ENCODE measurements at places on chromosomes 1 and 21. TPM values are rescaled to one million over a fixed set of nuclear protein-coding genes. Genes with fewer than 3 reads are reported as not detected.

DNA sequence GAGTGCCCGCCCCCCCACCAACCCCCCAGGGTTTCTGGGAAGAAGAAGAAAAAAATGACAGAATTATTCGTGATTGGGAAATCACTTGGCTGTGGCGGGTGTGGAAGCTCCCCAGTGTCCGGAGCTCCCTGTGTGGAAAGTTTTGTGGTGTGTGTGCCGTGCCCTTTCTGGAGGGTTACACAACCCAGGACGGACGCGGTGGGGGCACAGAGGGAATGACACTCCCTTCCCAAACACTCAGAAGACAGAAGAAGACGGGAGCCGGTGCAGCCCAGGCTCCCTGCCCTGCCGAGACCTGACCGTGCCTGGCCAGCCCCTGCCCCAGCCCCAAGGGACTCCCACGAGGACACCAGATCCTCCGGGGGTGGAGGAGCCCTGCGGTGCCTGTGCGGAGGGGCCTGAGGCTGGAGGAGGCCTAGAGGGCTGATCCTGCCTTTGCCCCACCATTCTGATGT, 33.0 kb upstream of the ADARB1 start:
- no peak for DNase-seq

- DNase-seq, result no peak
Observed at GRCh38 chr1:228276174-228276831, 68.5 kb downstream of the OBSCN start.

- no peak for DNase-seq
Observed at GRCh38 chr1:44157903-44158302, 16.5 kb upstream of the KLF18 start.

The LRRC7 gene
- not detected for total RNA-seq

GRCh38 chr1:110248746-110249145, 38.6 kb downstream of the KCNC4 start:
- no peak for DNase-seq

DNA sequence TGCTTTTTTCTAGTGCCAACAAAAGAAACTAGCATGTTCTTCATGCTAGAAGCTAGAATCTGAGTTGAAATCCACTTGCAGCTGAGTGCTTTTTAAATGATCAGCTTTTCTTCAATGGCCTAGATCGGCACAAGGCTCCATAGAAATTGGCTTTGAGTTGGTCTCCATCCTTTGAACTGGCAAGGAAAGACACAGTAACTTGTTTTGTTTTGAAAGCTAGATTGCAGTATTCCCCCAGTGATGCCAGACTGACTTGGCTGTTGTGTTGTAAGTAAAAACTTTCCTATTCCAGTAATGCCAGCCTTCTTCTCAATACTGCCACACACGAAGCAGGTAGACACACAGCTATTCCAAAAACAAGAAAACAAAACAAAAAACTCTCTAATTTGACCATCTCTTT, 139.1 kb downstream of the FMN2 start:
- DNase-seq, result no peak

The UMODL1 gene
- 0.09 TPM for total RNA-seq

The HSD3B1 gene
- not detected for total RNA-seq

DNA sequence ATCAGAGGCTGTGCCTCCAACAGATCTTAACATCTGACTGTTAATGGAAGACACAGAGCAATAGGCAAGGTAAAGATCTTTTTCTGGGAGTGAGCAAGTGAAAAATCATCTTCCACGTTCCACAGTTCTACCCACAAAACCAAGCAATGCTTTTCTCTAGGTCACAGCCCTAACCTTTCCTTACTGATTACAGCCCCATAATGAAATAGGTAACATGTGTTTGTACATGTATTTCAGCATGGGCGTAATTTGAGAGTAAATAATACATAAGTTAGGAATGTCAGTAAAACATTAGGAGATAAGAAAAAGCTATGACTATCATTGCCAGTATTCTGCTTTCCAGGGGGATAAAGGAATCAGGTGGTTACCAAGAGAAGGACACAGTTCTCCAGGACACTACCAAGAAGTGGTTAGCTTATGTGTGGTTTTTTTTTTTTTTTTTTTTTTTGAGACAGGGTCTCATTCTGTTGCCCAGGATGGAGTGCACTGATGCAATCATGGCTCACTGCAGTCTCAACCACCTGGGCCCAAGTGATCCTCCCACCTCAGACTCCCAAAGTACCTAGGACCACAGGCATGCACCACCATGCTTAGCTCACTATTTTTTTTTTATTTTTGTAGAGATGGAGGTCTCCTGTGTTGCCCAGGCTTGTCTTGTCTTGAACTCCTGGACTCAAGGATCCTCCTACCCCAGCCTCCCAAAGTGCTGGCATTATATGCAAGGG, 72.0 kb downstream of the DAP3 start:
- no peak for DNase-seq

The PROK1 gene
- 0.12 TPM for total RNA-seq

DNA sequence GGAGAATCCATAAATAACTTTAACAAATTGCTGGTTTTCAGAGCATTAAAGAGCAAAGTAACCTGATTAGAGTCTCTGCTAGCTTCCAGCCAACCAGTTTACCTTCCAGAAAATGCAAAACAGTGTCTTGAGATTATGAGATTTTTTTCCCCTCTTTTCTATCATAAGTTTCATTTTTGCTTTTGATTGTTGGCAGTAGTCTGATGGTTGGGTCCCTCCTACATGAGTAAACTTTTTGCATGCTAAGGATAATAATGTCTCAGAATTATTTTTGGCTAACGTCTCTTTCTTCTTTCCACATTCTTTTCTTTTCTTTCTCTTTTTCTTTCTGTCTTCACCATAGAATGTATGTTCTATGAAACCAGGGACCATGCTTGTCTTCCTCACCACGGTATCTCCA, 6.3 kb upstream of the ADAMTS5 start:
- no peak for DNase-seq

GRCh38 chr1:98001764-98002163, 80.9 kb upstream of the DPYD start:
- DNase-seq, result no peak

- DNase-seq, result peak; percentile 79
Observed at GRCh38 chr1:27600498-27601175, 3.3 kb downstream of the AHDC1 start.

DNA sequence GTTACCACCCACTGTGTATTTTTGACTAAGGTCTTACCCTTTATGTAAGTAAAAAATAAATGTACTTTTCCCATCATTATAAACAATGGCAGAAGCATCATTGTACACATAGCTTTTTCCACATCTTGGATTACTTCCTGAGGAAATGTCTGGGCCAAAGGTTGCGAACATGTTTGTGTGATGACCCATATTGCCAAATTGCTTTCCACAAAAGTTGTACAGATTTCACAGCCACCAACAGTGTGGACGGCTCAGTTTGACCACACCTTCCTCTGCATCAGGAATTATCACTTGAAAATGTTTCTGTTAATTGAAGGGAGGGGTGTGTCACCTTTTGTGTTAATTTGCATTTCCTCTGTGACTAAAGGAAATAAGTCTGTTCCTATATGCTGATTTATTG, 25.7 kb downstream of the AKNAD1 start:
- DNase-seq, result no peak

- DNase-seq, result peak; percentile 85
Observed at GRCh38 chr1:1020000-1020404, at the start of gene AGRN. AGRN (plus strand) TSS chr1:1020120; CDS start chr1:1020173, 53 bp downstream.

The MARK1 gene
- total RNA-seq, result 12.1 TPM

- peak; percentile 79 for DNase-seq
Observed at GRCh38 chr21:34351786-34352241, 12.0 kb upstream of the KCNE2 start.

DNA sequence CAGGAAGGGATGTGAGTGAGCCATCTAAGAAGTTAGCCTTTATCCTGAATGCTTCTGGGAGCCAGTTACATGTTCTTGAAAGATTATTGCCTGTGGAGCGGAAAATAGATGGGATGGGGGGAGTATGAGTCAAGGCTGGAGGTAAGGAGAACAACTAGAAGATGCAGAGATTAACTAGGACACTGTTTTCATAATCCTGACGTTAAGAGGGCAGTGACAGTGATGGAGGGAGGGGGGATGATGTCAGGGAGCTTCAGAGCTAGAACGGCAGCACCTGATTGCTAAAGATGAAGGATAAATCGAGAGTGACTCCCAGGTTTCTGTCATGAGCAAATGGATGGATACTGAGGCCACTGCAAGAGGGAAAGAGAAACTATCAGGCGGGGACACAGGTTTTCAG, 10.0 kb upstream of the RCSD1 start:
- no peak for DNase-seq

DNA sequence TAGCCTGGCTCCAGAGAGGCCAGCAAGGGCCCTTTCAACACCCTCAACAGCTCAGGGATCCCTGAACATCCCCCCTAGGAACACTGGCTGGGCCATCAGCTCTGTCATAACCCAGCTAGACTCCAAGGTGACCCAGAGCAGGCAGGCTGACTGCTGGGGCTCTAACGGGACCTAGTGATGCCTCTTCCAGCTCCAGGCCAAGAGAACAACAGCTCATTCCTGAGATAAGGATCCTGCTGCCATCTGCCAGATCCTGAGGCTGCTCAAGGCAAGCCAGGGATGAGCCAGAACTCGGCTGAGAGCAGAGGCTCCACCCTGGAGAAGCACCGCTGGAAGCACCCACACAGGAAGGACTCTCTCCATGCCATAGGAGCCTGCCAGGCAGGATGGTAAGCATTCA, 2.0 kb downstream of the VSIG8 start:
- no peak for DNase-seq

DNA sequence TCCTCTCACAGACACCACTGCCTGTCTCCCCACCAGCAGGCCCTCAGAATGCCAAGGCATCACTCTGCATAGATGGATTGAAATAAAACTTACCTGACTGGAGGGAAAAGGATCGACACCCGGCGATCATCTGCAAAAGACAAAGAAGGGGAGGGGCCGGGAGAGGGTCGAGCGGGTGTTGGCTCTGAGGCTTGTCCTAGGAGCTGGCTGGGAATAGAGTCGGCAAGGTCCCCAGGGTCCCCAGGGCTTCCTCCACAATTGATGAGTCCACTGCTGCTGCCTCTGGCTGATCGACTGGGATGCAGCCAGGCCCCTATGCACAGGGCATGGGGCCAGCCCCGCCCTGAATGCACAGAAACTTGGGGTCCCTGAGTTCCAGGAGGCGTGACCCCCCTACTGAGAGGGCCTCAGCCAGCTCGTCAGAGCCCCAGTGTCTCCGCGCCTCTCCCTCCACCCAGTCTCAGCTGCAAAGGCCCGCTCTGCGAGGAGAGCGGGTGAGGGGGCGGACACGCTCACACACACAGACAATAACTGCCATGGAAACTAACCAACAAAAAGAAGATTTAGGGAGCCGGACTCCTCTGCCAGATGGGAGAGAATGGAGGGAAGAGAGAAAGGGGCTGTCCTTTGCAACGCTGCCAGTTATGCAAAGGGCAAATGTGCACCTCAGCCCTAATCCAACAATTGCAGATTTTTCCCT, at the start of gene KLHDC8A:
KLHDC8A (minus strand) TSS at position 483 of the 700 bp plus-strand sequence. CDS start 13,318 bp downstream, outside the sequence.
- peak; percentile 76 for DNase-seq

- no peak for DNase-seq
Observed at GRCh38 chr1:32949519-32949918, 15.1 kb downstream of the RNF19B start.

- no peak for DNase-seq
Observed at GRCh38 chr1:204725821-204726448, 40.4 kb upstream of the LRRN2 start.

DNA sequence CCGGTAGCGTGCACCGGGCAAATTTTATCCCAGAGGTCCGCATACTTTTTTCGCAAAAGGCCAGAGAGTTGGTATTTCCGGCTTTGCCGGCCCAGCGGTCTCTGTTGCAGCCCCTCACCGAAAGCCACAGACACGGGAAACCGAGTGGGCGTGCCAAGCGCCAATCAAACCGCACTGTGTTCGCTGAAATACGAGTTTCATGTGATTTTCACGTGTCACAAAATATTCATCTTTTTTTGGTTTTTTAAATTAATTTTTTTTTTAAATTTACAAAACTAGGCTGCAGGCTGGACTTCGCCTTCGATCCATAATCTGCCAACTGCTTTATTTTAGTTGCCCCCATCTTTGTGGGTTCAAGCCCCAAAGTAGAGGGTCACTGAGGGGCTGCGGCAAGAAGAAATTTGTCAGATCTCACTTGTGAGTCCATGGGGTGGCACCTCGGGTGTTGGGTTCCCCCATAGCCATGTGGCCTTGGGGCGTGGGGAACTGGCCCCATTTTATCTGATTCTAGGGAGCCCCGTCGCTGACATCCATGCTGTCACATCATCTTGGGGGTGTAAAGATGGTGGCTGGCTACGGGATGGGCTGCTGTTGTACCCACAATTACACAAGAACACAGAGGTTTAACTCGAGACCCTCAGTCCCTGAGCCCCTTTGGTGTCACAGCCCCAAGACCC, 20.8 kb downstream of the SLC45A1 start:
- no peak for DNase-seq

The NBPF20 gene
- total RNA-seq, result 0.68 TPM

The FCGR2B gene
- not detected for total RNA-seq

The GNG4 gene
- total RNA-seq, result 14.9 TPM

The CNKSR1 gene
- total RNA-seq, result 7.8 TPM

GRCh38 chr1:236869911-236870310, 74.8 kb downstream of the MTR start:
- no peak for DNase-seq

The SFN gene
- total RNA-seq, result 0.99 TPM

The CCDC185 gene
- total RNA-seq, result not detected

The TNNI3K gene
- 1.9 TPM for total RNA-seq

- peak; percentile 11 for DNase-seq
Observed at GRCh38 chr1:109412551-109412950, 13.7 kb downstream of the PSMA5 start.

DNA sequence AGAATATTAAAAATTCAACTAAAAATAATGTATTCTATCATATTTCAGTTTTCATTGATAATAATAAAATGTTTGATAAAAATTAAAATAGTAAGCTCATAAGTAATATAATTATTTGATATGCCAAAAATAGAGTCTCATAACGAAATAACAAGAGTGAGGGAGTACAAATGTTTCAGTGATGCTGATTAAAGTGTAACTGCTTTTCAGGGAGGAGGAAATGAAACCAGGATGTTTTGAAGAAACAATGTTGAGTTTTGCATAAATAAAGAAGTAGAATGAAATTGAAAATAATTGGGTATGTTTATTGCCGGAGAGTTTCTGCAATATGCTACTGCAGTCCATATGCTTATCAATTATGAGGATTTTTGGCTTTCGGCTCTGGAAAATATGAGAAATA, 1159.8 kb upstream of the ADGRL2 start:
- DNase-seq, result no peak

DNA sequence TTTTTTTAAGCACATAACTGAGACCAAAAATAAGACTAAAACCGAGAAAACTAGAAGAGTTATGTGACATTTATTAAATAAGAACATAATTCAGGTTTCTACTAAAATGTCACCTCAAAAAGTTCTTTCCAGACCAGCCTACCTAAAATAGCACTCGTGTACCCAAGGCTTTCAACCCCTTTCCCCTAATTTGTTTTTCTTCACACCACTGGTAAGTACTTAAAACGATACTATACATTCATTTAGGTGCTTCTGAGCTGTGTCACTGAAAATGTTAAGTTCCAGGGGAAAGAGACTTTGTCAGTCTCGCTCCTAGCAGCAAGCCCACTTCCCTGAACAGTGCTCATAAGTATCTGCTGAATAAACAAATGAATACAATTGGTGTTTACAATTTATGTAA, 6.8 kb downstream of the RRAGC start:
- no peak for DNase-seq

The OR2T34 gene
- not detected for total RNA-seq

Measured in neural progenitor cell (in vitro differentiated cells).